ENCODE measurements at places on chromosomes 4 and X. TPM values are rescaled to one million over a fixed set of nuclear protein-coding genes. Genes with fewer than 3 reads are reported as not detected.

GRCh38 chr4:117010671-117011070, 74.7 kb downstream of the TRAM1L1 start:
- DNase-seq: no peak

Gene DUSP21
- not detected for total RNA-seq

Gene C4orf46
- total RNA-seq: 2.7 TPM

Gene ETDA
- not detected for total RNA-seq

- DNase-seq: no peak
These were observed 455 bp upstream of the ABCB7 start for GRCh38 chrX:75156531-75156945.

- no peak for DNase-seq
These were observed 59.3 kb downstream of the PSAPL1 start for GRCh38 chr4:7375427-7375826.

DNA sequence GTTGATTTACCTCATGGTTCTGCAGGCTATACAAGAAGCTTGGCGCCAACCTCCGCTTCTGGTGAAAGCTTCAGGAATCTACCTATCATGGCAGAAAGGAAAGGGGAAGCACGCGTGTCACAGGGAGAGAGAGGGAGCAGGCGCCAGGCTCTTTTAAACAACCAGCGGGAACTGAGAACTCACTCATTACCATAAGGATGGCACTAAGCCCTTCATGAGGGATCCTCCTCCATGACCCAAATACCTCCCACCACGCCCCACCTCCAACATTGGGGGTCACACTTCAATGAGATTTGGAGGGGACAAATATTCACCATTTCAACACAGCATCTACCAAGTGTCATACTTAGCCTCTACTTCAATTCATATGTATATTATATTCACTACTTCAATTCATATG, 18.8 kb upstream of the TBC1D8B start:
- no peak for DNase-seq

Gene ERAS
- total RNA-seq: not detected

DNA sequence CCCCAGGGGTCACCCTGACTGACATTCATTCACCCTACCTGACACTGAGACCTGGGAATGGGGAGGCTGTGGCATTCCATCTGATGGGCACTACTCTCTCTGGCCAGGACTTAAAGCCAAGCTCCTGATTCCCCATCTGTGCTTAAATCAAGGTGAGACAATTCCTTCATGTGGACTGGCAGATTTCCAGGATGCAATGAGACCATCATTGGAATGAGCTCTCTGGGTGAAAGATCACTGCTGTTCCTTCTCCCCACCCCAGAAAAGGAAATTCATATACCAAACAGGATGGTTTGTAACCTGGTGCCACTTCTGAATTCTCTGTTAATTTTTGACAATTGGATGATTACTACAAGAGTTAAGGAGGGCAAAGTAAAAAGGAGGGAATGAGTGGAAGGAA, 354.8 kb downstream of the MID1IP1 start:
- DNase-seq: no peak

- DNase-seq: peak; percentile 37
These were observed 26.8 kb downstream of the MGST2 start for GRCh38 chr4:139692309-139693012.

DNA sequence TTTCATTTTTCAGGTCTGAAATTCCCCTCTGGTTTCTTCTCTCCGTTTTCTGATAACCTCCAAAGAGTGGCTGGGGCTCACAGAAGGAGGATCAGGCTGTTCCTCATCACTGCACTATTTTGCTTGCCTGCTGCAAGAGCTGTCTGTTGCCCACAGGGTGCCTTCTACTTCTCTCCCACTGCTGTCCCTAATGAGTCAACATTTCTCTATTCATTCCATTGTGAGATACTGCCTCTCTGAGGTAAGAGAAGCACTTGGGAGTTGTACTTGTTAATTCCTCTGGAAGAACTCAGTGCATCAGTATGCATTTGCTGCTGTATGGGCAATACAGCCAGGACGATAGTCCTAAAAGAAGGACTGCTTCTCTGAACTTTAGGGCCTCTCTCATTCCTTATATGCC, 34.8 kb downstream of the CT47B1 start:
- DNase-seq: no peak

Gene SATL1
- total RNA-seq: 0.06 TPM

DNA sequence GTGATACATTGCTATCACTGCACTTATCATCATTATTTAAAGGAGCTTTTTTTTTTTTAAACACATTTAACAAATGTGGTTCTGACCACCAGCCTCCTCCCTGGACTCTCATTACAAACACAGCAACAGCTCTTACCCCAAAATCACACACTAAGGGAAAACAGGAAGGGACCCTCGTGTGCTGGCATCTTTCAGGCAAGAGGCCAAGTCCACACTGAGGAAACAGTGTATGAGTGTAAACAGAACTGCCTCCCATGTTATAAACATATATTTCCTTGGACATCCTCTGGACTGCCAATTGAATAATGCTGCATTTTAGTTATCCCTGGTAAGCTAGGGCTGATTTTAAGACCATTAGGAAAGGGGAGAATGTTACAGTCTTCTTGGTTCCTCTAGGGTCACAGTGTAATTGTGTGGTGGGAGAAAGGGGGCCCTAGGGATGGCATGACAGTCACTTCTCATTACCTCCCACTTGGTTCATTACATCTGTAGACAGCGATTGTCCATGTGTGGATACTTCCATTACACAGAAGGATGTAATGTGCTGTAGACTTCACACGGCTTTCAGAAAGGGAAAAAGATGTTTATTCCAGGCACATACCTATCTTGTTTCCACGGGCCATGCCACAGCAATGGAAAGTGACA, 244.6 kb upstream of the TET2 start:
- no peak for DNase-seq

DNA sequence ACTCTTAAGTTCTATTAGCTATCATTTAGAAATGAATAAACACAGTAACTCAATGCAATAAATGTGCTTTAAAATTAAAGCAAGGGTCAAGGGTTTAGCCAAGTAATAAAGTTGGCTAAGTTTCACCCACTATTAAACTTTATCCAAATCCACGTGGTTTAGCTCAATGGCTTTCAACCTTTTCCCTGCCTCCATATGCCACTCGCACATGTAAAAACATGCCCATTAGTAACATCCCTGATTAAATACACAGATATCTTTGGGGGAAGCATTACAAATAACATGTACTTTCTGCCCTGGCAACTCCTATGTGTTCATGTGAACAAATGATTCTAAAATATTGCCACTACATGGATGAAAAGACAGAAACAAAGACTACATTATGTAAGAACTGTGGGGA, 130.8 kb downstream of the ZAR1 start:
- DNase-seq: no peak
